ENCODE measurements at places on chromosomes 7 and 10.

DNA sequence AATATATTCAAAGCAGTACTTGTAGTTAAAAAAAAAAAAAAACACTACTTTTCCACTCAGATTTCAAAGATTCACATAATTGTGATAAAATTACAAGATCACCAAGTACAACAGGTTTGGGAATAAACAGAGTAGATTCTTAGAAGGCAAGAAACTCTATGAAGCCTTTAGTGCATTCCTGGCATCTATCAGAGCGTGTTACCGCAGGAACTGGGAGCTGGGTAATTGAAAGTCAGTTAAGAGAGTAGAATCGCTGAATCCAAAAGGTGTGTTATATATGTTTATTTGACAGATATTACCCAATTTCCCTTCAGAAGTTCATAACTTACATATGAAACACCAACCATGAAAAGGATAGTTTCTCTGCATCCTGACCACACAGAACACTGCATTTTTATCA, 159.2 kb upstream of the PLXNA4 start:
- no peak for DNase-seq

DNA sequence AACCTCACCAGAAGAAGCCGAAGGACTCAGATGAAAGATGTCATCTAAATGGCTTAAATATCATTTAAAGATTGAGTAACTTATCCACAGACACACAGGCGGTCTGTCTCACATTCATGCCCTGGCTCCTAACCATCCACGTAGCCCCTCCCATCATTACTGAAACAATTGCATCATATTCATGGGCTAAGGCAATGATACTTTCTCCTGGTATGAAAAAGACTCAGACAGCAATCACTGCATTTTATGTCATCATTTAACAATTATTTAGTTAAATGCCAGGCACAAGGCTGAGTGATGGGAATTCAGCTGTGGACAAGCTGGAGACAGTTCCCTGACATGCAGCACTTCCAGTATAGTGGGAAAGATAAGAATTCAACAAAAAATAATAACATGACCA, 11.2 kb upstream of the TECTB start:
- no peak for DNase-seq

- no peak for DNase-seq
Measured at GRCh38 chr7:134645935-134646334, 718 bp upstream of the BPGM start.

- no peak for DNase-seq
Measured at GRCh38 chr7:117698018-117698417, 175.2 kb downstream of the CTTNBP2 start.

- DNase-seq: no peak
Measured at GRCh38 chr7:155893664-155894063, 81.4 kb upstream of the SHH start.

DNA sequence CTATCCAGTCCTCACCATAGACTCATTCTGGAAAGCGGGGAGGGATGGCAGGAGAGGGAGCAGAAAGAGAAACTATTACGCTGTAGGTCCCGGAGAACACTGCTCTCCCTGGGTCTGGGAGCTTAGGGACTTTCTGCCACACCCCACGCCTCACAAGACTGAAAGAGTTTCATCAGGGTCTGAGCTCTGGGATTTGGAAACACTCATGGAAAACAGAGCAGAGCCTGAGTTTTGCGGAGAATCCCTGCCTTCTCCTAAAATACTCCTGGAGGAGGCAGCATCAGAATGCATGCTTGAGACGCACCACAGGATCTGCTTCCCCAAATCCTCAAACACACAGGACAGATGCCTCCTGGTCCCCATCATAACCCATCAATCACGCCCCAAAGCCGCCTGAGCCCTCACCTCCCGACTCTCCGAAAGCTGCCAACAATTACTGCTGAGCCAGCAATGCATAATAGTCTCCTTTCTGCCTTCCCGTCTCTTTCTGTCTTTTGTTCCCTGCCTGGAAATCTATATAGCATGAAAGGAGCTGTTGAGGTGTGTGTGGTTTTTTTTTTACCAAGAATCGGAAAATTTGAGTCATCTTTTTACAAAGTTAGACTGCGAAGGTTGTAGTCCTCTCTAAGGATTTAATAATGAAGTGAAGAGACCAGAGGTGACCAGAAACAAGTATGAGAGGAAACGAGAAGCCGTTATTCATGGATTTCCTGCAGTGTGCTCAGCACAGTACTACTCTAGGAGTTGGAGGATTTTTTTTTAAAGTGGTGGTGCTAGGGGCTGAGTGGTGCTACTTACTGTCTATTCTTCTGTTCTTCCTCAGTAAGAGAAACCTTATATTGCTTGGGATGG, 37.7 kb downstream of the ASB13 start:
- DNase-seq: no peak

DNA sequence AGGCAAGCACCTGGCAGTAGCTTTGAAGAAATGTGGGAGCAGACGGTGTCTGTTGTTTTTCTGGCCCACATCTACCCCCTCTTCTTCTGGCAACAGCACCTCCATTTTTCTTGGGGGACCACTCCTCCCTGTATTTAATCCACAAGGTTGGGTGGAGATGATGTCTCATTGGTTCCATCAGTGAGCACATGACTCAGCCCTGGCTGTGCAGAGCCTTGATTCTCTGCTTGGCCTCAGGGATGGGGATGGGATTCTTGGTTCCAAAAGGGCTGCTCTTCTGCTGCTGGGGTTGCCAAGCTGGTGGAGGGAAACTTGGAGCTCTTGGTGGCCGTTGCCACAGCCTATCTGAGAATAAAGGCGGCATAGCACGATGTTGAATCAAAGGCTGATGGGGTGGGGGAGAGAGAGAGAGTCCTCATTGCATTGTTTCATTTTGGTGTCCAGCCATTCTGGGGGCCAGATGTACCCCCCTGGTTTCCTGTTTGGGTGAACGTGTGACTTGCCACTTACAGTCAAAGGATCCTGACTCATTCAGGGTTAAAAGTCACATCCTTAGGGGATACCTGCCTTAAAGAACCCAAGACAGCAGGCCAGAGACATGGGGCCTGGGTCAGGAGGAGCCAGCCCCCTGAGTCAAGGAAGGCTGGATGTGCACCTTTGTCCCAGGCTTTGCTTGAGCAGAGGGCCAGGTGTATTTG, 25.9 kb downstream of the GRK5 start:
- DNase-seq: no peak

- no peak for DNase-seq
Measured at GRCh38 chr7:137791930-137792329, 54.8 kb downstream of the DGKI start.

DNA sequence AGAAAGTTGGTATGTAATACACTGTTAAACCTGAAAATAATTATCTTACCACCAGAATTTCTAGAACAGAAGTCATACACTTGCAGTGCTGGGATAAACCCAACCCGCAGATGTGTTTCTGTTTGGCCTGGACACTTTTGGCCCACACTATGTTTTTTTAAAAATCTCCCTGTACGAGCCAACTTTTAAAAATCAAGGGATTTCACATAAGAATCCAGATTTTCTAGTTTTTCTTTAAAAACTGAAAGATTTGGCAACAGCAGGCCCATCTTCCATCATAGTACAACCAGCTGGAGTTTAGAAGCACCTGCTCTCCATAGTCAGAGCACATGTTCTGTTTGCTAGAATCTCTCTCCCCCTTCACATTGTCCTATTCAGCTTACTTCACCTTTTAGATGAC, 74.0 kb downstream of the TLL2 start:
- DNase-seq: no peak

- DNase-seq: no peak
Measured at GRCh38 chr10:30531751-30532530, 97.6 kb downstream of the LYZL2 start.

- no peak for DNase-seq
Measured at GRCh38 chr10:132893090-132893489, 49.3 kb downstream of the CFAP46 start.

GRCh38 chr7:23238983-23239652, 7.5 kb upstream of the GPNMB start:
- no peak for DNase-seq

DNA sequence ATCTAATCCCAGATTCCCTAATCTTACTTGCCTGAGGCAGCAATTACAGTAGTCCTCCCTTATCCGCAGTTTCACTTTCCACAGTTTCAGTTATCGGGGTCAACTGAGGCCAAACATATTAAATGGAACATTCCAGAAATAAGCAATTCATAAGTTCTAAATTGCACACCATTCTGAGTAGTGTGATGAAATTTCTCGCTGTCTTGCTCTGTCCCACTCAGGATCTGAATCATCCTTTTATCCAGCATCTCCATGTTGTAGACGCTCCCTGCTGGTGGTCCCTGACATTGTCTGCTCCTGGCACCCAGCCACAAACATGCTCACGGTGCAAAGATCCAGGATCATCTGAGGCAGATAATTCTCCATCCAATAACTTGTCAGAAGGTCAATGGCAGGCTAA, 128.7 kb upstream of the CXCL12 start:
- no peak for DNase-seq

GRCh38 chr10:73232887-73233286, 14.2 kb downstream of the DNAJC9 start:
- DNase-seq: no peak

GRCh38 chr7:36131026-36131425, 22.0 kb upstream of the EEPD1 start:
- no peak for DNase-seq

DNA sequence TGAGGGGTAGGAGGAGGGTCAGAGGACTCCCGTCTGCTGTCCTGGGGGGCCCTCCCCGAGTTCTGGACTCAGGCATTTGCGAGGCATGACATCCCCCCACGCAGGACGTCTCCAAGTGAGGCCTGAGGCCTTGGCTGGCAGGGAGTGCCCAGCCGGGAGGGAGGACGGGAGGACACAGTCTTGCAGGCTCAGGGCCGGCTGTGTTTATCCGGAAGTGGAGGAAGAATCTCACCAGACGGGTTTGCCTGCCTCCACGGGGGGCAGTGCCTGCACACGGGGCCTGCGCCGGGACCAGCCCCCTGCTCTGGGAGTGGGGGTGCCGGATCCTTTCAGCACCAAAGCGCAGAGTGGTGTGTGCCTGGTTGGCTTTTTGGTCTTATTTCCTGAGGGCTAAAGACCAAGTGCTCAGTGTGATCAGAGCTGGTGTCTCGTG, 10.9 kb downstream of the PWWP2B start:
- no peak for DNase-seq

DNA sequence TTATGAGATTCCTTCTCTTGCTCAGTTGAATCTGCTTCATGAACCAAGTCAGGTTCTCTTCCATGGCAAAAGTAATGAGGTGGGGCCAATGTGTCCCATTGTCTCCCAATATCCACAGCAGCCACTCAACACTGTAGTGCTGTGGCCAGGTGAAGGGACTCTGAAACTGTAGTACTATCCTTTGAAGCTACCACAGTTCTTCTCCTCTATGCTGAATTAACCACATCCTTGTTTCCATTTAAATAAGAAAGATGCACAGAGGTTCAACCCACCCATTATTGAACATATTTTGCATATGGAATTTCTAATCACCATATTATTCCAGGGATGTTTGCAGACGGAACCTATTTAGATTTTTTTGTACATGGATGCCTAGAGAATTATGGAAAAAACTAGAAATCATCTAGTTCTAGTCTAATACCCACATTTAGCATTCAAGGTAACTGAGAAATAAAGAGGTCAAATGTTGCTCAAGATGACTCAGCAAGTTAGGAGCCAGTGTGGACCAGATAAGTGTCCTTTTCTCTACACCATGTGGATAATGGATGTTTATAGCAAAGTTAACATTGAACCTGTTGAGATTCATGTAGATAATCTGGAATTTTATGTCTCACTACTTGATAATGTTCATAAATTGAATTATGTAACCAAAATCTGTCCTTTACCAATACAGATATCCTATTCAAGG, 64.5 kb downstream of the LRRTM3 start:
- DNase-seq: no peak

GRCh38 chr7:69622960-69623359, 24.7 kb downstream of the AUTS2 start:
- no peak for DNase-seq

- no peak for DNase-seq
Measured at GRCh38 chr7:123191132-123191531, 8.6 kb downstream of the SLC13A1 start.

DNA sequence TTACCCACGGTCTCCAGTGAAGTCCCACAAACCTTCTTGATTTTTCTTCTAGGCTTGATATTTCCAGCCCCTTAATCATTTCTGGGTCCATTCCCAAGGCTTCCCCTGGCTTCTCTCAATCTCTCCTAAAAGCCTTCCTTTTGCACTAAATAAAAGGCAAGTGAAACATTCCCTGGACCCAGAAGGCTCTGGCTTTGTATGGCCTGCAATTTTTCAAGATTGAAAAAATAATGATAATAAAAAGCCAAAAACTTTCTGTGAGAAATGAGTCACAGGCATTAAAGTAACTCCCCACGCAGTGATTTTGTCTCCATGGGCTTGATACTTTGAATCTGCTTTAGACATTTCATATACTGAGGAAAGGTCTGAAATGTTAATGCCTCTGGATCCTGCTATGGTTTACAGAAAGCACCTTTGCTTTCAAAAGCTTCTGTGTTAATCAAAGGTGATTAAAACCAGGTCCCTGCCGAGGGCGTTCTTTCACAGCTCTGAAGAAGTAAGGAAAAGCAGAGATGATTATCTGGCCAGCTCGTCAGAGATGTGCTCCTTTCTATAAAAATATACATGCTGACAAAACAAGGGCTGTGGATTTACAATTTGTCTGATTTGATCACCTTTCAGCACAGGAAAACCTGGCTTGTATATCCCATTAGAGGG, 118.9 kb upstream of the TMEM72 start:
- no peak for DNase-seq

GRCh38 chr7:88216276-88216675, 3.6 kb downstream of the SRI start:
- no peak for DNase-seq

DNA sequence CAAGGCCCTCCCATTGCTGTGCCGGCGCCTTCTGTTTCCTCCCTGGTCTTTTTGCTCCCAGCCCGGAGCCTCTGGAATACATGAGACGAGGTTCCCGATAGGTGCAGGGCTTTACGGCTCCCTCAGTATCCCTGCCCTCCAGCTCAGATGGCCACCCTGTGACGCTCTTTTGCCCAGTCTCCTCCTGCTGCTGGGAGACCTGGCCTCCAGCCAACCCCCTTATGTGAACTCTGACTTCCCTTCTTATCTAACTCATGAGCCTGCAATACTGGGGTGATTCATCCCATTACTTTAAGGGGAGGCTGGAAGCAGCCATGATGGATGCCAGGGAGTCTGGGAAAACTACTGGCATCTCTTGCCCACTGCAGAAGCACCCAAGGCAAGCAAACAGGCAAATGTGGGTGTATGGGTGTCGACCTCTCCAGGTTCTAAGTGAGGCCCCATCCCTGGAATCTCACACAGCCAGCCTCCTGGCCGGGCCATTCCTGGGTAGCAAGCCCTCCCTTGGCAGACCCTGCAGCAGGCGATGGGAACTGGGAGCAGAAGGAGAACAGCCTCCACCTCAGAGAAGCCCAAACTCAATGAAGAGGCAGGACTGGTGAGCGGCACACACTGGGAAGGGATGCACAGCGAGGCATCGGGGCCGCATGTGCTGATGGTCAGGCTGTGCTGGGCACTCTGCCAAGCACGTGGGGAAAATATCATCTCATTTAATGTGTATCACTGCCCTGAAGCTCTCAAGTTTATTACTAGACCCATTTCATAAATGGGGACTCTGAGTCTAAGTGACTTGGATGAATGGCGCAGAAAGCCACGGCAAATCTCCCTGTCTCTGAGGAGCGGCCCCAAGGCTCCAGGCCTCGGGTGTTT, 97.5 kb downstream of the FAM53B start:
- no peak for DNase-seq

GRCh38 chr10:79399223-79399831, 46.1 kb downstream of the ZCCHC24 start:
- no peak for DNase-seq
